Islet precursor cell (in vitro differentiated cells): ENCODE measurements at places on chromosomes 12 and 14.

- peak; percentile 11 for DNase-seq
Measured at GRCh38 chr14:90828642-90829487, 12.6 kb upstream of the TTC7B start.

- peak; percentile 32 for DNase-seq
Measured at GRCh38 chr14:74504412-74504811, 10.8 kb downstream of the ISCA2 start.

DNA sequence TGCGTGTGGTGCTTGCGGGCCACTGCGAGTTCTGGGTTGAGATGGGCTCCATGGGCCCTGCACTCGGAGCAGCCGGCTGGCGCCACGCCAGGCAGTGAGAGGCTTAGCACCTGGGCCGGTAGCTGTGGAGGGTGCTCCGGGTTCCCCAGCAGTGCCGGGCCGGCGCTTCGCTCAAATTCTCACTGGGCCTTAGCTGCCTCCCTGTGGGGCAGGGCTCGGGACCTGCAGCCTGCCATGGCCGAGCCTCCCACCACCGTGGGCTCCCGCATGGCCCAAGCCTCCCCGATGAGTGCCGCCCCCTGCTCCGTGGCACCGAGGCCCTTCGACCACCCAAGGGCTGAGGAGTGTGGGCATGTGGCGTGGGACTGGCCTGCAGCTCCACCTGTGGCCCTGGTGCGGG lies 375.7 kb downstream of the NELL2 start:
- no peak for DNase-seq

DNA sequence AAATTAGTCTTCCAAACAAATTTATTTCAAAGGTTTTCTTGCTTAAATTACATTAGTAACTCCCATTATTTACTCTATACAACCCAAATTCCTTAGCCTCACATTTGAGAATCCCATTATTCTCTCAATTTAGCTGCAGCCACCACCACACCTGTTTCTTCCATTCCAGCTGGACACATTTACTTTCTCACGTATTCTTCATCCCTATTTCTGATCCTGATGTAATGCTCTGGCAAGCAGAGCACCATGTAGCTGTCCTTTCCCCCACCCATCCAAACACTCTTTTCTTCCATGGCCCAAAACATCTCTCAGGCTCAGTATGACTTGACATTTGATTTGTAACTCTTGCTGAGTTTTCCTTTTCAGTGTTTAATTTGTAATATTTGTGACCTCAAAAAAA lies 240.2 kb upstream of the CLEC14A start:
- DNase-seq, result no peak

DNA sequence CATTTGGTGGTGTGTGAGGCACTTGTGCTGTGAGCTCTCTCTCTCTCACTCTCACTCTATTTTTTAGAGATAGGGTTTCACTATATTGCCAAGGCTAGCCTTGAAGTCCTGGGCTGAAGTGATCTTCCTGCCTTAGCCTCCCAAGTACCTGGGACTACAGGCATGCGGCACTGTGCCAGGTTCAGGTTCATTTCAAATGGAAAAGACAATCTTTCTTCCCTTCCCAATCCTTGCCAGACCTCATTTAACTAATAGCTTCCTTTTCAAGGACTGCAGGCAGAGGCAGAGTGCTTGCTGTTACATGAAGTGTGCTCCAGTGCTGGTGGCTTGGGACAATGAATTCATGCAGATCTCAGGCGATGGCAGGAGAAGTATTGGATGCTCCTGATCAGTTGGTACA lies 73.2 kb upstream of the BICD1 start:
- peak; percentile 76 for DNase-seq
